ENCODE measurements at places on chromosomes 12 and 14.

DNA sequence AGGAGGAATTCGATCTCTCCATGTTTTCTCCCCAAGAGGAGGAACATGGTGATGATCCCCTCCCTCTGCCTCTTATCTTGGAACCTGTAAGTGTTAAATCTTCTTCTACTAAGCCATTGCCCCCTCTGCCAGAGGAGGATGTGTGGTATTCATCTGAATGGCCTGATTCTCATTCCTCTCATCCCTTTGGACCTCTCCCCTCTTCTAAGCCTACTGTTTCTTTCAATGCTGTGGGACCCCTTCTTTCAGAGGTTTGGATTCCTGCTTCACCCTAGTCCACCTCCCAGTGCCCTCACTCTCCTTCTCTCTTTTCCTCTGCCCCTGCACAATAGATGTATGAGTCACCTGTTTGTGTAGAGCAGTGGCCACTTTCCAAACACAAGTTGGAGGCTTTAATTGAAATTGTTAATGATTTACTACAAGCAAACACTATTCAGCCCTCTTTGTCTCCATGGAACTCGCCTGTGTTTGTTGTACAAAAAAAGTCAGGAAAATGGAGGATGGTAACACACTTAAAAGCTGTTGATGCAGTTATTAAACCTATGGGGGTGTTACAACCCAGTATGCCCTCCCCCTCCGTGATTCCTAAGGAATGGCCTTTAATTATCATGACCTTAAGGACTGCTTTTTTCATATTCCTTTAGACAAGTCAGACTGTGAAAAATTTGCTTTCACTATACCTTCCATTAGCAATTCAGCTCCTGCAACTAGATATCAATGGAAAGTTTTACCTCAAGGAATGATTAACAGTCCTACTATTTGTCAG is 192.1 kb upstream of the ALG10B start:
- no peak for DNase-seq

- DNase-seq: no peak
Measured at GRCh38 chr12:2179953-2180736, 127.4 kb downstream of the CACNA1C start.

- DNase-seq: no peak
Measured at GRCh38 chr14:34251662-34252061, 210.4 kb downstream of the SPTSSA start.

DNA sequence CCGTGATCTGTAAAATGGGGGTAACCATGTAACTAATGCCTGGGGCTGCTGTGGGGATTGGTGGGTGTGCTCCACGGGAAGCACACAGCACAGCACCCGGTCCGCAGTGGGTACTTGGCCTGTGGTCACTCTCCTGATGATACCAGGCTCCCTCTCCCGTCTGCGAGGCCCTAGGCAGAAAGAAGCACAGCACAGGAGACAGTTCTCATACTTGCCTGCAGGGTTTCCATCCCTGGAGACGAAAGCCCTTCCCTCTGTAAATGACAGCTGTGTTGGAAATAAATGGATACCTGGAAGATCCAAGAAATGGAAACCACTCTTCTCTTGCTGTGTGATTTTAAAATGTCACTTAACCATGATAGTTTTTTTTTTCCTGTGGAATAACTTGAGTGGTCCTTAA is 7.9 kb upstream of the PRMT8 start:
- DNase-seq: no peak

GRCh38 chr12:114998750-114999128 is 314.8 kb upstream of the TBX3 start:
- no peak for DNase-seq

DNA sequence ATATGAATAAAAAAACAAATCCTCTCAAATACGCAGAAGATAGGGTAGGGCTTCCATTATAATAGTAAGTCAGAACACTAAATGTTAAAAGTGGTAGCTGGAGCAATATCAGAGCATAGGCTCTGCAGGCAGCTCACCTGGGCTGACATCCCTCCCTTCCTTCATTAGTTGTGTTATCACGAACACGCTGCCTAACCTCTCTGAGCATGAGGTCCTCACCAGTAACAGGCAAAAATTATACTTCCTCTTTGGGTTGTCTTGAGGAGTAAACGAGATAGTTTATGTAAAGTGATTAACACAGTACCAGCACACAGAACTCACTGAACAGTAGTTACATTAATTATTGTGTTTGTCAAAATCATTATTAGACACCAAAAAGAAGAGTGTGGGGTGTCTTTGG is 154.3 kb downstream of the STXBP6 start:
- no peak for DNase-seq

DNA sequence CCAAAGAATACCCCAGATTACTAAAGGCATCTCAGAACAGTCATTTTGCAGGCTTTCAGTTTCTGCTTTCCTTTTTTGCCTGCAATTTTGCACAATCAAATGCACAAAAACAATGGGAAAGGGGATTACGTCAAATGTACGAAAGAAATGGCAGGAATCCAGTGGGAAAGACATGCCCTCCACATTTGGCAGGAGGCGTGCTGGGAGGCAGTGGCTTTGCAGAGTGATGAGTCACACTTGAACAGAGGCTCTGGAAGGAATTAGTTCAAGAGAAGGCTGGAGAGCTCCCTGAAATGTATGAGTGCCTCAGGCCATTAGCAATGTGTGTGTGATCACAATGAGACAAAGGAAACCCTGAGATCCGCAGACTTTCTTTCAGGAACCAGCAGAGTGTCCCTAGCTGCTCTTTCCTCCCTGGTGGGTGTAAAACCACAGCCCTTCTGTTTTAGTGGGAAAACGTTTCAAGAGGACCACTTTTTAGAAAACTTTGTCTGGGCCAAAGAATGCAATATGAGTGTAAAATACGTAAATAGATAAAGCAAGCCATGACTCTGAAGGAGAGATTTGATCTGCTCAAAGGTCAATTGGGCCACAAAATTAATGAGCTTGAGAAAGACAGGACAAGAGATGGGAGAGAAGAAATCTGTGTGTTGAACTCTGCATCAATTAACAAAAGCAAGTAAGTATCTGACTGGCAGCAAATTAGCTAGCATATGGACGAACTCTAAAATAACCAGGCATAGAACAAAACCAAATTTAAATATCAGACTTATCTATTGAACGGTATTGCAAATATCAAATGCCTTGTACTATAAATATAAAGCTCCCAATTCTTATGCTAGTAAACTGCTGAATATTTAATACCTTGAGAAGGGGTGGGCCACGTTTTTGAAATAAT is 155.4 kb upstream of the PDE3A start:
- no peak for DNase-seq
